Stimulated activated CD8-positive, alpha-beta memory T cell treated with anti-CD3 and anti-CD28 coated beads, Interleukin-2, amount 100 ng/mL, for 1 hour (primary cell): ENCODE measurements at places on chromosomes 6 and 20.

GRCh38 chr6:72403413-72403812 is 218.5 kb upstream of the KCNQ5 start:
- DNase-seq: no peak

- no peak for DNase-seq
Observed at GRCh38 chr6:17714879-17715851, 8.4 kb upstream of the NUP153 start.

DNA sequence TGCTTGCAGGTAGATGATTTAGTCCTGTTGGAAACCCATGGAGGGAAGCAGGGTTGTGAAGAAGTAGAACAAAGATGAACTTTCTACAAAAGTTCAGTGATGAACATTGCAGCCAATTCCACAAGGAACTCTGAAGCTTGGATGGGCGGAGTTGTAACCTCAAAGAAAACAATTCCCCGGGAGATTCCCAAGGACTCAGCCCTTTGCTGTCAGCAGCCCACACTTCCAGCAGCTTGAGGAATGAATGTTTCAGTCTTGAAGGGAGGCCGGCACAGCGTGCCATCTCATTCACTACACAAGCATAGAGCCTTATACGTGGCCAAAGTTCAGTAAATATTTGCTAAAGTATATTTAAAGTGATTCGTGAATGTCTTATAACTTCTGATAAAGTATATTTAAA is 269.4 kb downstream of the NKAIN2 start:
- no peak for DNase-seq

DNA sequence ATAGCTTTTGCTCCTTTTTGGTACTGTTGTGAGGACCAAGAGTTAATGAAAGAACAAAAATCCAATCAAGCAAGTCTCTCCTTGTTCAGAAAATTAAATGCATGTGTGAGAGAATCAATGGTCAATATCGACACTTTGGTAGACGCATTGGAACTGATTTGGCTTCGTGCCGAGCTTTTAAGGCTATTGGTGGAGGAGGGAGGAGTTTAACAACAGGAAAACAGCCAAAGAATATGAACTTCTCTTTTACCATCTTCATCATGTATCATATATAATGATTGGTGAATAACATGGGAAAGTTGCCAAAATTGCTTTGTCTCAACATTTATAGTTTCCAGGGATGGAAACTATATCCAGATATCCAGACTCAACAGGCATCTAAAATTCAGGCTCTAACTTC is 266.5 kb upstream of the CITED2 start:
- DNase-seq: no peak

DNA sequence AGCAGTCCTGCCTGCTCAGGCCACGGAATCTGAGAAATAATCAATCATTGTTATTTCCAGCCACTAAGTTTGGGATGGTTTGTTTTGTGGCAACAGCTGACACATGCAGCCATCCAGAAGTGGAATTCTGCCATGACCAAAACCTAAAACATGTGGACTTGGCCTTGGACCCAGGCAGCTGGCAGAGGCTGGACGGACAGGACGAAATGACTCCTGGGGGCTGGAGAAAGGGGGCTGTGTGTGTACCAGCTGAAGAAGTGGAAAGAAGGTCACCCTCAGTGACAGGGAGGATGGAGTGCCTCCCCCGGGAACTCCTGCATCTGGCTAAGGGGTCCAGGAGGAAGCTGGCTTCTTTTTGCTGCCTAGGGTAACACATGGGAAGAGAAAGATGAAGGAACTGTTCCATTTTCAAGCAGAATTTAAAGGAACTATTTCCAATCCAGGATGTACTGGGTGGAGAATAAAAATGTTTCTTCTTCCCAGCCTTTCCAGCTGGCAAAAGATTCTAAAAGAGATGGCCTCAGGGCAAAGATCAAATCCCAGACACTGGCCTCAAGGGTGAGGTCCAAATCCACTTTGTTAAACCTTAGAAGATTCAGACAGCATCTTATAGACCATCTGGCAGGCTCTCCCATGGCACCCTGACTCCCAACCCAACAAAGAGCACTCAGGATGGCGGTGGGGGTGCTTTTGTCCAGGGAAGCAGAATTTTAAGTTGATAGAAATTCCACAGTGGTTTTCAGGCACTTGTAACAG is 14.3 kb downstream of the SERPINB6 start:
- no peak for DNase-seq

- DNase-seq: no peak
Observed at GRCh38 chr20:1209447-1210387, 6.5 kb downstream of the C20orf202 start.

- DNase-seq: no peak
Observed at GRCh38 chr20:37885593-37886503, 17.1 kb upstream of the VSTM2L start.

DNA sequence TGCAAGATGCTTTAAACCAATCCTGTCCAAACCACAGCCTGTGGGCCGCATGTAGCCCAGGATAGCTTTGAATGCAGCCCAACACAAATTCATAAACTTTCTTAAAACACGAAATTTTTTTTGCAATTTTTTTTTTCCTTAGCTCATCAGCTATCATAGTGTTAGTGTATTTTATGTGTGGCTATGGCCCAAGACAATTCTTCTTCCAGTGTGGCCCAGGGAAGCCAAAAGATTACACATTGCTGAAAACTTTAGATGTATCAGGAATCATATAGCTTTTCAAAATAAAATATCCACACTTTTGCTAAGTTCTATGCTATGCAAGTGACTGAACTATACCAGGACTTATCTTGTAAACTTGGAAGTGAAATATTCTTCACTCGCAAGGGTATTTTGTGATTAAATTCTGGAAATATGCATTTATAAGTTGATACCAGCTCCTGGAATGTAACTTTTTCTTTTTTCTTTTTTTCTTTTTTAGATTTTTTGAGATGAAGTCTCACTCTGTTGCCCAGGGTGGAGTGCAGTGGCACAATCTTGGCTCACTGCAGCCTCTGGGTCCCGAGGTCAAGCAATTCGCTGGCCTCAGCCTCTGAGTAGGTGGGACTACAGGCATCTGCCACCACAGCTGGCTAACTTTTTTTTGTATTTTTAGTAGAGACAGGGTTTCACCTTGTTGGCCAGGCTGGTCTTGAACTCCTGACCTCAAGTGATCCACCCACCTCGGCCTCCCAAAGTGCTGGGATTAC is 49.8 kb downstream of the MTHFD1L start:
- DNase-seq: no peak

- DNase-seq: no peak
Observed at GRCh38 chr6:56025795-56026194, 150.4 kb upstream of the BMP5 start.

DNA sequence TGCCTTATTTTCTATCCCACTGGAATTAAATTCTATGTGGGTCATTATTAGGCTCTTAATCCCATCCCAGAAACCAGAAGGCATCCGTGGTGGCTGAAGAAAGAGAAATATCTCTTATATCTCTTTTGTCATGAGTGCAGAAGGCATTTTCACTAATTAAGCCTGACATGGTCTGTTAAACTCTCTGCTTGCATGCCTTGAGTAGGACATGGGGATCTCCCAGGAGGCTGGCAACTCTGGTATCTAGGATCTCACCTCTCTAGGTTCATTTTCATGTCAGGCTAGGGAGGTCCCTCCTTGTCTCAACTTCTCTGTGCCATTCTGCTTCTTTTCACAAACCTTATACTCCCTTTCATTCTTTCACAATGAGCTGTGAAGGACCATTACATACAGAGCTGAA is 25.3 kb upstream of the GPR63 start:
- no peak for DNase-seq

DNA sequence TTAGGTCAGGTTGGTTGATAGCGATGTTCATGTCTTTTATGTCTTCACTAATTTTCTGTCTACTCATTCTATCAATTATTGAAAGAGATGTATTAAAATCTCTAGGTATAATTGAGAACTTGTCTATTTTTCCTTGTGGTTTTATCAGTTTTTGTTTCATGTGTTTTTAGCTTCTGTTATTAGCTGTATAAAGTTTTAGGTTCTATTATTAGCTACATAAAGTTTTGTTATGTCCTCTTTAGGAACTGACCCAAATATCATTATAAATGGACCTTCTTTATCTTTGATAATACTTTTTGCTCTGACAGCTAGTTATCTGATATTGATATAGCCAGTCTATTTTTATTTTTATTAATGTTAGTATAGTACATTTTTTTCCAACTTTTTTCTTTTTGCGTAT is 92.4 kb upstream of the TMEM170B start:
- no peak for DNase-seq

DNA sequence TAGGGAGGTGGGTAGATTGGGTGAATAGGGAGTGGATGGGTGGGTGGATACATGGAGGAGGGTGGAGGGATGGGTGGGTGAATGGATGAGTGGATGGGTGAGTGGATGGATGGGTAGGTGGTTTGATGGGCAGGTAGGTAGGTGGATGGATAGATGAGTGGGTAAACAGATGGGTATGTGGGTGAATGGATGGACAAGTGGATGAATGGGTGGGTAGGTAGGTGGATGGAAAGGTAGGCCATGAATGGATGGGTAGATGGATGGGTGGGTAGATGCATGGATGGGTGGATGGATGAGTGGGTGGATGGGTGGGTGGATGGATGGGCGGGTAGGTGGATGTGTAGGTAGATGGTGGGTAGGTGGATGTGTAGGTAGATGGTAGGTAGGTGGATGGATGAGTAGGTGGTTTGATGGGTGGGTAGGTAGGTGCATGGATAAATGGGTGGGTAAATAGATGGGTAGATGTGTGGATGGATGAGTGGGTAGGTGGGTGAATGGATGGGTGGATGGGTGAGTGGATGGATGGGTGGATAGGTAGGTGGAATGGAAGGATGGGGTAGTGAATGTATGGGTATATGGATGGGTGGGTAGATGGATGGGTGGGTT is 51.4 kb downstream of the NPEPL1 start:
- no peak for DNase-seq

GRCh38 chr6:13431059-13431656 is 56.2 kb downstream of the GFOD1 start:
- no peak for DNase-seq

GRCh38 chr6:34806738-34807453 is 15.0 kb downstream of the BLTP3A start:
- DNase-seq: no peak

GRCh38 chr6:41901882-41902519 is 6.8 kb upstream of the USP49 start:
- DNase-seq: peak; percentile 14

DNA sequence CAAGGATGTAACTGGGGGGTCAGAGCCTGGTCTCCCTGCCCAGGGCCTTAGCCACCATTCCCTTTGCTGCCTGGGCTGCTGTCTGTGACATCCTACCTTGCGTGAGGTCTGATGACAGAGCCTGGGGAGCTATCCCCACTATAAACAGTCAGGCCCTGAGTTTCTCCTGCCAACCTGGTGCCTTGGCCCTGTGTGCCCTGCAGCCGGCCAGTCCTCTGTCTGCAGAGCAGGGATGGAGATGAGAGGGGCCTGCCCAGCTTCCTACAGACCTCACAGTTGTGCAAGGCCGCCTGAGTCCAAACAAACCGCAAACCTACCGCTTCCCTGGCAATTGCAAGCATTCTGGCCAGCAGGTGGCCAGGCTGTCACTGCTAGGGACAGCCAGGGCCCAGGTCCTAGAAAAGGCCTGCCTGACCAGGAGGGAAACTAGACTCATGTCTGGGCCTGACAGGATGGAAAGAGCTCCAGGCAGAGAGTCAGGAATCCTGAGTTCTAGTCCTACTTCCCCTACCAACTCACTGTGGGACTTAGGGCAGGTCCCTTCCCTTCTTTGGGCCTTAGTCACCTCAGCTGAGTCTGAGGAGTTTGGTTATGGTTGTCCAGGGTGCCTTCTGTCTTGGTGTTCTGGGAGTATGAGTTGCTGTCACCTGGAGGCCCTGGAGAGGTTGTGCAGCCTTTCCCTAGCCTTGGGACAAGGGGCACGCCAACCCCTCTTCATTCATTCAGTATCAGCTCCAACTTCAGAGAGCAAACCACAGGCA is 86.2 kb downstream of the VEGFA start:
- DNase-seq: no peak

DNA sequence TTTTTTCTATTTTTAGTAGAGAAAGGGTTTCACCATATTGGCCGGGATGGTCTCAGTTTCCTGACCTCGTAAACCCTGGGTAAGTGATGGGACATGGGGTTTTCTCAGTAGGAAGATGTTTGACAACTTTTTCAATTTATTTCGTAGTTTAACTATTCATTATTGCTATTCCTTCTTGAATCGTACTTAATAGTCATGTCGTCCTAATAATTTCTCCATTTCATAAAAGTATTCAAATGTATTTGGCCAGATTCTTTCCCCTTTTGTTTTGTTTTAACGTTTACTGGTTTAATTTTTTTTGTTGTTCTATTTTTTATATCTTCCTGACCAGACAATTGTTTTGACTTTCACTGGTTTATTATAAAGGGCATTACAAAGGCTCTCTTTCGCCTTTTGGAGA is 16.3 kb downstream of the GPX5 start:
- no peak for DNase-seq

DNA sequence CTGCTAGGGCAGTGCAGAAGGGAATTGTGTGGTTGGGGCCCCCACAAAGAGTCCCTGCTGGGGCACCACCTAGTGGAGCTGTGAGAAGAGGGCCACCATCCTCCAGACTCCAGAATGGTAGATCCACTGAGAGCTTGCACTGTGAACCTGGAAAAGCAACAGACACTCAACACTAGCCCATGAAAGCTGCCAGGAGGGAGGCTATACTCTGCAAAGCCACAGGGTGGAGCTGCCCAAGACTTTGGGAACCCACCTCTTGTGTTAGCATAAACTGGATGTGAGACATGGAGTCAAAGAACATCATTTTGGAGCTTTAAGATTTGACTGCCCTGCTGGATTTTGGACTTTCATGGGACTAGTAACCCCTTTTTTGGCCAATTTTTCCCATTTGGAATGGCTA is 328.4 kb upstream of the KHDRBS2 start:
- DNase-seq: no peak

DNA sequence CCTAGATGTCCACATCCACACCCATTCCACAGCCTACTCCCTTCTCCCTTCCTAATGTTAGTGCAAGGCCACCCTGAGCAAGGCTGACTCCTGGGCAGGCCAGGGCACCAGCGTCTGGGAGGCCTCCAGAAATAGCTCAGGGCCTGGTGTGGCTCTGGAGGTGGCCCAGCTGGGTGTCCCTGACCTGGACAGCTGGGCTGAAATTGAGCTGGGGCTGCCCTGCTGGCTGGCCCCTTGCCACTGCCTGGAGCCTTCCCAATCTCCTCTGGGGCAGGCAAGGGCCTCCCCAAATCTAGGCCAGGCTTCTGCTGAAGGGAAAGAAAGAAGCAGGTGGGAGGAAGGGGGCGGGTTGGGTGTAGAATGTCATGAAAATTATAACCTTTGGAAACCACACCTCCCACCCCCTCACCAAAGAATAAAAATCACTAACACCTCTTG is 2.1 kb downstream of the FAM110A start:
- no peak for DNase-seq

DNA sequence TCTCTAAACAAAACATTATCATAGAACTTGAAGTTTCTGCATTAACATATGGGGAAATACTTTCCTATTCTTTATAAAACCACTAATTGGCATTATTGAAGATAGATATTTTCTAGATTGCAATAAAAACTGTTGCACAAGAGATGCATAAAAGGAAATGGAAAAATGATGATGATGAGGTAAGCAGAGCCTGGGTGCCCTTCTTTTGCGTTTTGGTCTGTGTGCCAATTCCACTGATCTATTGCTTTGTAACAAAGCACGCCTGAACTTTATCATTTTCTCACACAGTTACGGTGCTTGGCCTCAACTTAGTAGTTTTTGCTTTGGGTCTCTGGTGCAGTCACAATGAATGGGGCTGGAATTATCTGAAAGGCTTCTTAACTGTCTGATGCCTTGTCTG is 450.5 kb downstream of the MAFB start:
- DNase-seq: no peak
